Liver (tissue), 10 donors: ENCODE measurements at places on chromosomes 16 and 17.

GRCh38 chr16:4847774-4848587 lies 700 bp downstream of the UBN1 start:
- DNase-seq, result peak; percentile 57

- no peak for DNase-seq
Measured at GRCh38 chr16:73054498-73054812, 6.5 kb upstream of the ZFHX3 start.

DNA sequence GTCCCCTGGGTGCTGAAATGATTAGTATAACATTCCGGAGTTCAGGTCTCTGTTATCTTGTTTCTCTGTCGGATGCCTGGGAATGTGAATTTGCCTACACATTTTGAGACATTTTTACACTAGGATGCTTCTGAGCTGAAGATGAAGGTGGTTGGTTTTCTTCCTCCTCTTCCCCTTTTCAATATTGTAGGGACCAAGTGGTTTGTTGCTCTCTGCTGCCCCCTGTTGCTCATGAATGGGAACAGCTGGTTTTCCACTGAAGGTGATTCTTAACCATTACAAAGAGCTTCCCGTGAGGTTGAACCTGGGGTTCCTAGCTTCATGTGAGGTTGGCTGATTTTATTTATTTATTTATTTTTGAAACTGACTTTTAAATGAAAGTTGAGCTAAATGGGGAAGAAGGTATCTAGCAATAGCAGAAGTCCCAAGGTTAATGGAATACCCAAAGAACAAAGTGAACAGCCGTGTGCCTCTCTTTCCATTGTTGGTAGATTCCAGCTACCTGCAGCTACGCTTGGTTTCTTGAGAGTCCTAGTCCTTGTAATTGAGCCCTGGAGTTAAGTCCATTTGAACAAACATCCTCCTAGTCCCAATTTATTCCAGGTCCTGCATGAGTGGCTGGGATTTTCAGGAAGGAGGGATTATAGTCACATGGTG lies 983.9 kb upstream of the EEF2KMT start:
- DNase-seq, result peak; percentile 36

DNA sequence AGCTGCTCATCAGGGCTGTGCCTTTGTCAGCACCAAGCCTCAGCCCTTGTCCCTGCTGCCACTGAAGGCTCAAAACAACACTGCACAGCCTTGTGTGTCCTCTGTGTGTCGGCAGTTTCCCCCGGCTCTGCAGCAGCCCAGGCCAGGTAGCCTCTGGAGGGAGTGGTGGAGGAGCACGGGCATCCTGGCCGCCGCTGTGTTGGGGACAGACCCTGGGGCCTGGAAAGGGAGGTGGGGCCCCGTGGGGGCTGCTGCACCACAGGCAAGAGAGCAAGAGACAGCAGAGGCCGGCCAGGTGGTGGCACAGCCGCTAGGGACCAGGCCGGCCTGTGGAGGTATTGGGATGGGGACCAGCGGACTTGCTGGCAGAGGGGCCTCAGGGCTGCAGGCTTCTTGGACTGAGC lies 96.9 kb upstream of the ZNF750 start:
- DNase-seq, result no peak

GRCh38 chr16:69834807-69835466 lies 72.8 kb downstream of the WWP2 start:
- no peak for DNase-seq

- no peak for DNase-seq
Measured at GRCh38 chr17:19311016-19311415, 51.5 kb downstream of the B9D1 start.

DNA sequence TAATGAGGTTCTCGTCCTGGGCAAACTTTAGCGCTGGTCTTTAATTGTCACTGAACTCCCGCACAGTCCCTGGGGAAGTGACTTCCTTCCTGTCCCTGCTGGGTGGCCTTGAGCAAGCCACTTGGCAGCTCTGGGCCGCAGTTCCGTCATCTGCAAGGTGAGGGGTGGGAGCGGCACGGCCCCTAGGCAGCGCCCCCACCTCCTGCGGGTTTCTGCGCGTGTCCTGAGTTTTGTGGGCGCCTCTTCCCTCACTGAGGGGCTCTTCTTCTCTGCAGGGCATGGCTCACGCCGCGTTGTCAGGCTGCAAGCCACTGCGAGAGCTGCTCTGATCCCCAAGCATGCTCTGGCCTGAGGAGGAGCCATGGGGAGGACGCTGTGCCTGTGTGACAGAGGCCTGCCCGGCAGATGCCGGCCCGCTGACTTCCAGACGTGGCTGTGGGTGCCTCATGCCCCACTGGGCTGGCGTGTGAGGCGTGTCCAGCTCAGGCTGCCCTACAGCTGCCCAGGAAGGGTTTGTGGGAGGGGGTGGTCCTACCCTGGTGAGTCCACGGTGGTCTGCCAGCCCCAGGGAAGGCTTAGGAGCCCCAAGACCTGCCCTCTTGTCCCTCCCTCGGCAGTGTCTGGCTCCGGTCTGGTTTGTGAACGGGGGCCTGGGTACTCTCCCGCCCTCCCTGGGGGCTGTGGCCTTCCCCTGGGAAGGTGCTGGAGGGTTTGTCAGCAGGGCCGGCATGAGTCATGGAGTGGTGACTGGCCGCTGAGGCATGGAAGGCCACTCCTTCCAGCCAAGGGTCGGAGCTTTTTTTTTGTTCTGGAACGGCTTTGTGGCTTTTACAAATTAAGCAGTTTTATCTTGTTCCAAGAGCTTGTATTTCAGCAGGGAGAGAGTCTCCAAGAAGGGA lies 182.0 kb downstream of the SEC14L1 start:
- peak; percentile 35 for DNase-seq

- DNase-seq, result no peak
Measured at GRCh38 chr17:77606865-77607210, 351.7 kb upstream of the TNRC6C start.

GRCh38 chr17:75617675-75618074 lies 15.6 kb upstream of the SMIM5 start:
- no peak for DNase-seq

DNA sequence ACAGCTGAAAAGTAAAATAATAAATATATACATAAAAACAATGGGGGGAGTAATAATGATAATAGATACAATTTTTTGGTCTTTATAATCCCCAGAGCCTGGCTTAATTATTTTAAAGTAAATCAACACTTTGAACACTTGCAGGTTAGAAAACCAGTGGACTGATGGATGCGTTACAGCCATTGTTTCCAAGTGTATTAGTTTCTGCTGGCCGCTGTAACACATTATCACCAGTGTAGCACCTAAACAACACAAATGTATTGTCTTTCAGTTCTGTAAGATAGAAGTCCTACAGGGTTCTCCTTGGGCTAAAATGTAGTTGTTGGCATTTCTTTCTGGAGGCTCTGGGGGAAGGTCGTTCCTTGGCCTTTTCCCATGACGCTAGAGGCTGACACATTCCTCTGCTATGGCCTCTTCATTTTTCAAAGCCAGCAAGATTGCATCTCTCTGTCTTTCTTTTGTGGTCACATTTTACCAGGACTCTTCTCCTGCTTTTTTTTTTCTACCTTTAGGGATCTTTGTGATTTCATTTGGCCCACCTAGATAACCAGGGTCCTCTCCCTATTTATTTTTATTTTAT lies 116.8 kb downstream of the WWOX start:
- DNase-seq, result no peak

- DNase-seq, result no peak
Measured at GRCh38 chr17:53234138-53234537, 588.6 kb upstream of the KIF2B start.

DNA sequence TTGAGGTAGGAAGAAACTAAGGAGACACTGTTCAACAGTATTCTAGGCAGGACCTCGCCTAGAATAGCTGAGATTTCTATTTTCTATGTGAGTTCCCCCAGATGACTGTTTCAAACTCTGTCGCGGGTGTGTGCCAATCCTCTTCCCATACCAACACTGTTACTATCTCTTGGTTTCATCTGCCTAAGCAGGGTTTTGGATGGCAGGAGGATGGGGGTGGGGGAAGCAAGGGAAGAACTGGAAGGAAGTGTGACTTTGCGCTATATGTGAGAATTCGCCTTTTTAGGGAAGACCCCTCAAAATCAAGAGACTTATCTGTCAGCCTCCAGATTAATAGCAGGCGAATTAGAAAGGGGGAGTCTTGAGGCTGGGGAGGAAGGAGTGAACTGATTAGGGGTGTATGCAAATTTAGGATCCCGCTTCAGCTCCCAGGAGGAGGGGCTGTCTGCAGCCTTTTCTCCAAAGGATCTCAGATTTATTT lies 521 bp upstream of the G6PC3 start:
- DNase-seq, result no peak

DNA sequence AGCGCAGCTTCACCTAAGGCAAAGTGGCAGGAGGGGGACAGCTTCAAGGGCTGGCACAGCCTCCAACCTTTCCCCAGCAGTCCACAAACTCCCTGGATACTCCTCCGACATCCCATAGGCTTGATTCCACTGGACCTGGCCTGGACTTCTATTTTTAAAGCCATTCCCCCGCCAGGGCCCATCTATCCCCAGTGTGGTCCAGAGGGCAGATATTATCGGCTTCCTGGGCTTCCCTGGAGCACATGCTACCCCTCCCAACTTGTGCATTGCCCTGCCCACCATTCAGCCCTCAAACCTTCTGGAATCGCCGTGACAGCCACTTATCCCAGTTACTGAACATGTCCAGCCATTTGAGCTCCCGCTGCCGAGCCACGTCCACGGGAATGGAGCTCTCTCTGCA lies 5.1 kb downstream of the TBC1D10B start:
- no peak for DNase-seq

DNA sequence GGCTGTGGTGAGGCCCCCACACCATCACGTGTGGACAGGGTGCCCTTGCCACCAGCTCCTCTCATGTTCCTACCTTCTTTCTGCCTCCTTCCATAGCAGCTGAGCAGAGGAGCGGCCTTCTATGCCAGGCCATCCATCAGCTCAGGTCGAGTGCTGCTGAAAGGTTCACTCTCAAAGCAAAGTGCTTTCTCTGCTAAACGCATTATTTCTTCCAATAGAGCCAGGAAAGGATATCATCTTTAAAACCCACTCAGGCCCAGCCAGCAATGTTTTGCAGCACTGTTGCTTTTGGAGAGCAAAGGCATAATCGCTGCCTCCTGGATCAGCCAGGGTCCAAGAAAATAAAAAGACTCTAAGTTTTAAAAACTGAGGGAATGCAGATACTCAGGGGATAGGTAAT lies 54.9 kb upstream of the GPRC5B start:
- no peak for DNase-seq
